ENCODE measurements at places on chromosomes 11 and 22.

DNA sequence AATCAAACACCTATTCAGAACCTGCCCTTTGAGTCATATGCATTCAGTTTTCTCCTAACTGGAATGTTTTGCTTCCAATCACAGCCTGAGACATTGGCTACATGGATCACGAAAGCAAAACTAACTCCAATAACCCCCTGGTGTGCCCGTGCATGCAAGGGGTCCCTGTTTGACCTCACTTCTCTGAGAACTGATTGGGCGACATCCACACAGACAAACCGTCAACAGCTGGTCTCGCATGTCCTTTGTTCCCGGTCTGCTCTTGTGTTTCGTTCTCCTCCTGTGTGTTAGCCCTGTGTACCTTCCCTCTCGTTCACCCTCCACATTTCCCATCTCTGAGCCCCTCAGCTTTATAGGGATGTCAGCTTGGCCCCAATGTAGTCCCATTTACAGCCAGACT, 67.2 kb upstream of the TTC12 start:
- no peak for DNase-seq

DNA sequence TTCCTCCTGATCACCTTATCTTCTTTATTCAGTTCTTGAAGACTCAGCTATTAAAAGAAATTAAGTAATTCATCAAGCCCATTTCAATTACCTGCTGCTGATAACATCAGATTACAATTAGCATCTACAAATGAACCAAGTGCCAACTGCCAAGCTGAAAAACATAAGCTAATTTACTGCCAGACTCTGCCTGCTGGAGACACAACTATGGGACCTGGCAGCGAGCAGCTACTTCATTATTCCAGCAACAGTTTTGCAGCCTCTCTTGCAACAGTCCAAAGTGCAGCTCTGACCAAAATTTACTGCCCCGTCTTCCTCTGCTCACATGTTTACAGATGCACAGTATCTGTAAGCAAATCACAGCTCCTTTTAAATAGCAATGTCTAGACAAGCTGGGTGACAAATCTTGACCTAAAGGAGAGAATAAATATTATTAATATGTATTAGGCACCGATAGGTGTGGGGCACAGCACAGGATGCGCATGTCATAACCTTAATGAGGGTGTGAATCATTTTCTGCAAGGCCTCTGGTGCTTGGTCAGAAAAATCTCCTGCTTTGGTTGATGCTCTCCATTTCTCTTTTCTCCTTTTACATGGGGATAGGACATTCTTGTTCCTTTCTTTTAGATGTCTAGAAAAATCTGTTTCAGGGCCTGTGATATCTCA, 232.2 kb upstream of the PITPNB start:
- DNase-seq: no peak

GRCh38 chr11:76656050-76656531, 14.5 kb downstream of the LRRC32 start:
- no peak for DNase-seq

DNA sequence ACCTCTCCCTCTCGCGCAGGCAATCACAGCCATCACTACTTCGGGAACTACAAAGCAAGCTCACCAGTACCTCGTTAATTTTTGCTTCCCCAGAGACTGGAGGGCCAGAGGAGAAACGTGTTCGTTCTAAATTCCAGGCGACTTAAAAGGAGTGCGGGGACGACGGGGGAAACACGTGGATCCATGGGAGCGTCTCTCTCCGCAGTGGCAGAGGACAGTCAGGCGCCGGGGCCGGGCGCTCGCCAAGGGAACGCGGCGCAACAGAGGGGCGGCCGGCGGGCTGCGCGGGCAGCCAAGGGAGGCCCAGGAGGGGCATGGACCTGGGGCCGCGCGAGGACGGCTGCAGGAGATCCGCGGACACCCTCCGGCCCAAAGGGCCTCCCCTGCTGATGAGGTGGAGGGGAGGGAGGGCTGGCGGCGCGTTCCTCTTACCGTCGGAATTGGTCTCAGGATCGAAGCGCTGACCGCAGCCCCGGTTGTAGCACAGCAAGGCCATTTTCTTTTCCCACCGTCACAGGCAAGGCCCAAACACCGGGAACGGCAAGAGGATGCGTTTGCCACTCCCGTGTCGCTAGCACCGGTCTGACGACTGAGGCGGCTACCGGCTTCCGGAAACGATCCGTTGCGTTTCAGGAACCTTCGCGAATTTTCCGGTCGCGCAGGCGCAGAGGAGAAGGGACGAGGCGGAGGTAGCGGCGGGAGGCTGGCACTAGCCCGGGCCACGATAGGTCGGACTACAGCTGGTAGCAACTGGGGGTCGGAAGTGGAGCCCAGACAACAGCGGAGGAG, at the start of gene CHORDC1:
CHORDC1 (minus strand) TSS at position 591 of the 789 bp plus-strand sequence; CDS start at position 496, 95 bp downstream.
- peak; percentile 88 for DNase-seq

GRCh38 chr11:96051820-96052219, 127.9 kb upstream of the MTMR2 start:
- no peak for DNase-seq

DNA sequence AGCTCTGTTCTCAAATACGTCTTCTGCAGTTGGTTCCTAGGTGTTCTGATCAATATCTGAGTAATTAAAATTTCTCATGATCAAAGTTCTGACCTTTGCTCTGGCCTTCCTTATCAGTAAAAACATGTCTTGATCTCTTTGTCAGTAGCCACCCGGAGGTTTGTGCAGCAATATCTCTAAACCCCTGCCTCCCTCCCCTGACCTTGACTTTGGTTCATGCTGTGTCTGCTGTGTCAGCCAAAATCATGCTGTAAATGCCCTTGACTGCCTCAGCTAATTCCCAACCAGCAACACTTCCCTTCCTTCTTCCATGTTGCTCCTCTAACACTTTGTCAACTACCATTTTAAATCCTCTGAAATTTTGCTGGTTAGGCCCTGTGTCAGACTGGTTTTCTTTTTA, 424.7 kb downstream of the FAM181B start:
- no peak for DNase-seq

GRCh38 chr11:43404406-43404805, 45.7 kb downstream of the TTC17 start:
- no peak for DNase-seq

GRCh38 chr22:46607483-46608114, 12.6 kb upstream of the GRAMD4 start:
- DNase-seq: peak; percentile 58

- DNase-seq: no peak
Measured at GRCh38 chr11:57379732-57380131, 1.2 kb downstream of the PRG3 start.

GRCh38 chr22:46769191-46769675, 6.8 kb downstream of the TBC1D22A start:
- no peak for DNase-seq

GRCh38 chr22:31235081-31235480, 23.0 kb downstream of the LIMK2 start:
- no peak for DNase-seq

DNA sequence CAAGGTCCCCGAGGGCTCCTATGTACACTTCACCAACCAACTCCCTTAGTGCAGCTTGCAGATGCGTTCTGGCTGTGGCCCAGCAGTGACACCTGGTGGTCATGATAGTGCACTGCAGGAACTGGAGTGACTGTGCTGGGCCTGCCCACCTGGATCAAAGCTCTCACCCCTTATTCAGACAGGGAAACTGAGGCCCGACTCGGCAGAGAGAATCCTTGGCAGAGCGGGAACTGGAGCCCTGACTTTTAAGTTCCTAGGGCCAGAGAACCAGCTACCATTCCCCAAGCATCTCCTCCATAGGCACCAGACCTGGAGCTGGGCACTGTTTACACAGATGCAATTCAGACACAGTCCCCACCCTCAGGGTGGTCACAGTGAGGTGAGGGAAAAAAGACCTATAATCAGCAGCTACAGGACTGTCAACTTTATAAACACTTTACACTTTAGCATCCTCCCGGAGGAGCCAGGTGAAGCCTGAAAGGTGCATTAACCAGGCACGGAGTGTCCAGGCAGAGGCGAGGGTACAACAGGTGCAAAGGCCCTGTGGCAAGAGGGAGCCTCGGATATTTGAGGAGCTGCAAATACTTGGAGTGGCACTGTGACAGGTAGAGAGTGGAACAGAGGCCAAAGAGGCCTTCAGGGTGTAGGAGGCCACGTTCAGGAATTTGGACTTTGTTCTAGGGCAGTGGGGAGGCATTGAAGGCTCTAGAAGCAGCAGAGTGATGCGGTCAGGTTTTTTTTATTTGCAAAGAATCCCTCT, 22.0 kb downstream of the RHBDD3 start:
- peak; percentile 60 for DNase-seq

GRCh38 chr11:70371241-70371640, 27.1 kb upstream of the CTTN start:
- no peak for DNase-seq

- no peak for DNase-seq
Measured at GRCh38 chr11:122105044-122105758, 10.8 kb downstream of the BLID start.

Data from prostate gland (tissue), 2 donors.